ENCODE measurements at places on chromosomes 2 and 18.
A peak's percentile ranks its signal among the peaks of the same experiment; 100 is the strongest.

GRCh38 chr2:152376968-152377367 lies 42.0 kb downstream of the FMNL2 start:
- no peak for DNase-seq

- no peak for DNase-seq
Measured at GRCh38 chr2:2874805-2875204, 502.8 kb downstream of the EIPR1 start.

DNA sequence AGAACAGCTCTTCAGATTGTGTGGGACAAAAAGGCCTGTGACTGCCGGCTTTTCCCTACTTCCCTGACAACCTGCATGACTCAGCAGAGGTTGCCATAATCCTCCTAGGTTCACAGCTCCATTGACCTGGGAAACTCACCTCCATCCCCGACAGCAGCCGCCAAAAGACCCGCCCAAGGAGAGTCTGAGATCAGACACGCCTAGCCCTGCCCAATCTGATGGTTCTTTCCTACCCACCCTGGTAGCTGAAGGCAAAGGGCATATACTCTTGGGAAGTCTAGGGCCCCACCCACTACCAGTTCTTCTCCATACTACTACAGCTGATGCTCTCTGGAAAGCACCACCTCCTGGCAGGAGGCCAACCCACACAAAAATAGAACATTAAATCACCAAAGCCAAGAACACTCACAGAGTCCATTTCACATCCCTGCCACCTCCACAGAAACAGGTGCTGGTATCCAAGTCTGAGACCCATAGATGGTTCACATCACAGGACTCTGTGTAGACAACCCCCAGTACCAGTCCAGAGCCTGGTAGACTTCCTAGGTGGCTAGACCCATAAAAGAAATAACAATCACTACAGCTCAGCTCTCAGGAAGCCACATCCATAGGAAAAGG lies 140.6 kb downstream of the NETO1 start:
- DNase-seq, result no peak

- peak; percentile 42 for DNase-seq
Measured at GRCh38 chr18:58303363-58303762, 259.3 kb downstream of the NEDD4L start.

DNA sequence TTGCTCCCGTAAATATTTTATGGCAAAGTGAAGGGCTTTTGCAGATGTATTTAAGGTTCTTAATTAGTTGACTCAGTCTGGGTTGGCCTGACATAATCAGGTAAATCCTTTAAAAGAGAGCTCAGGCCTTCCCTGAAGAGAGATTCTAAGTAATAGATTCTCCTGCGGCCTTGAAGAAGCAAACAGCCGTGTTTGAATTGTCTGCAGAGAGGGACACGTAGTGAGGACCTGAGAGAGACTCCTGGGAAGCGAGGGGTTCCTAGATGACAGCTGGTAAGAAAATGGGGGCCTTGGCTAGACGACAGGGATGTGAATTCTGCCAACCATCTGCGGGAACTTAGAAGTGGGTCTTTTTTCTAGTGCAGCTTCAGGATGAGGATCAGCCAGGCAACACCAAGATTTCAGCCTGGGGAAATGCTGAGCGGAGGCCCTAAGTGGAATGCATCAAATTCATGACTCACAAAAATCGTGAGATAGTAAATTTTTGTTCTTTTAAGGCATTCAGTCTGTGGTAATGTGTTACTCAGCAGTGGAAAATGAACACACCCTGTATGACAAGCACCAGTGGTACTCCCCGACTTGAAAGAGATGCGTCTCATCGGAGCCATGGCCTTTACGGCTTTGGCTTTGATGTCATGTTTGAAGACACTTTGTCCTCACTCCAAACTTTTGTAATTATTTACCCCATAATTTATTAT lies 62.1 kb upstream of the SMIM21 start:
- DNase-seq, result no peak

- DNase-seq, result no peak
Measured at GRCh38 chr2:16105669-16106281, 165.4 kb downstream of the MYCN start.

DNA sequence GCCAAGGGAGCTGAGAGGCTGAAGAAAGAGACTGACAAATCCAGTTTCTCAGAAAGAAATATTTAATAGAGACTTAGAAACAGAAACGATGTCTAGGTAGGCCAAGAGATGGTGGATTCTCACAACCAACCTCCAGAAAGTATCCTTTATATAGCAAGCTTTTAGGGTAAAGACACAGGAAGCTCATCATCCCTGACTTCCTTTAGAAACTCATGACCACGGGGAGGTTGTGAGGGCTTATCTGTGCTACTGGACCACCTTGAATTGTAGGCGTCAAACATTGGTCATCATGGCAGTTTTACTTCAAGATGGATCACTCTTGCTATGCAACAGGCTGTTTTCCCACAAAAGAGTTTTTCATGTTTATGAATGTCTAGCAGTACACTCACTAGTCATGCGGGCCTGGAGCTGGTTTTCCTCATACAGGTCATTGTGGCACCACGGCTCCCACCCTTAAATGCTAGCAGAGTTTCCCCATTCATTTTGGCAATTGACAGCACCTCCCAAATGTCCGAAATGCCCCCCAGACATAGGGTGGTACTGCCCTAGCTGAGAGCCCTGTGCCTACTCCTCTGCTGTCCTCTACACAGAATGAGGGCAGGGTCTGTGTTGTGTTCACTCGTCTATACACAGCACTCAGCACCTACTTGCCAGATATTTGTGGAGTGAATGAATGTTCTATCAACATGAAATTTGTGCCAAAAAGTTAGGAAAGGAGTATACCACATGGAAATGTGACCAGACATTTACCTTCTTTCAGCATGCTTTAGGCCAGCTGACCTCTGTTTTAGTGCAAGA lies 89.0 kb downstream of the TMEM247 start:
- no peak for DNase-seq
